ENCODE measurements at places on chromosomes 11 and 22. TPM values are rescaled to one million over a fixed set of nuclear protein-coding genes. Genes with fewer than 3 reads are reported as not detected.

- DNase-seq = no peak
These were observed 59.1 kb upstream of the FGF3 start for GRCh38 chr11:69878144-69878883.

DNA sequence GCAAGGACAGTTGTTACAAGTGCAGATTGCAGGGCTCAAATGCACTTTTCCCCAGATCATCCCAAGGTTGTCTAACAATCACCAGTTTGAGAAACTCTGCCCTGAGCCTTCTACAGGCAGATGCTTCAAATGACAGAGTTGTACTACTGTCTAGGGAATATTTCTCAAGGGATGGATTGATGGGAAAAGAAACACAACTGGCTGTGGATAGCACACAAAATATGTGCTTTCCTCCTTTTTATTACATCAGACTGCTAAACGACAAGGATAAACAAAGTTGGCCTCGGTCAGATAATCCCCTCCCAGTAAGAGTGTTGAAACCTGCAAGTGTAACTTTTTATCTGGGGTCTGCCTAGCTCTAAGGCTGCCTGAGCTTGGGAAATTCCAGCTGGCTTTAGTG lies 46.6 kb upstream of the SORL1-AS1 start:
- no peak for DNase-seq

DNA sequence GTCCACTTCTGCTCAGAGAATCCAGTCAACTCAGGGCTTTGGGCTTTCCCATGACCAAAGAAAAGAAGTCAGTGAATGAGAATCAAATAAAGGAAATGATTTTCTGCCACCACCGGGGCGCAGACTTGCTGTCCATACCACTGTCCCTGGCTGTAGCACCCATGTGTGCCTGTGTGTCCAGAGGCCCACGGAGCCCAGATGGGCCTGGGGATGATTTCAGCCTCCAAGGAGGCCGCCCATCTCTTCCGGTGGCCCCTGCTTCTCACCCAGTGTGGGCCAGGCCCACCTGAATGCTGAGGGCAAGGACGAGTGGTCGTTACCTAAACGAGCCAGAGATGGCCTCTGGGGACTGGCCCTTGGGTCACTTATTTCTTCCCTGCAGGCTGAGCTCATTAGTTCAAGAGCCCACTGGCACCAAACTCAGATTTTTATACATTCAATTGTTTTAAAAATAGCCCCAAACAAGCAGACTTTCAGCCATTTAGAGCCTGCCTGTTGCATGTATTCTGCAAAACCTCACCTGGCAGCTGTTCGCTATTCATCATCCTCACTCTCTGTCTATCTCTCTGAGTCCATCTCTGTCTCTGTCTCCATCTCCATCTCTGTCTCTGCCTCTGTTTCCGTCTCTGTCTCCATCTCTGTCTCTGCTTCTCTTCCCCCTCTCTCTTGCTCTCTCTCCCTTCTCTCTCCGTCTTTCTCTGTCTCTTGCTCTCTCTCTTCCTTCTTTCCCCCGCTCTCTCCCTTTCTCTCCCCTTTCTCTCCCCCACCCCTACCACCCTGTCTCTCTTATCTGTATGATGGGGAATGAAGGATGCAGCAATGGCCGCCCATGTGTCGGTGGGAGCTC lies 24.2 kb downstream of the KRTAP5-5 start:
- no peak for DNase-seq

Gene GDPD4
- 0.26 TPM for polyA plus RNA-seq

GRCh38 chr11:60357771-60358170 lies 20.6 kb upstream of the MS4A7 start:
- DNase-seq = no peak

Data from hindlimb muscle (tissue), 1 donor.